Sigmoid colon (tissue), 7 donors: ENCODE measurements at places on chromosomes 2 and 18. TPM values are rescaled to one million over a fixed set of nuclear protein-coding genes. Genes with fewer than 3 reads are reported as not detected.

IL1B gene
- 0.66 TPM for total RNA-seq

DNA sequence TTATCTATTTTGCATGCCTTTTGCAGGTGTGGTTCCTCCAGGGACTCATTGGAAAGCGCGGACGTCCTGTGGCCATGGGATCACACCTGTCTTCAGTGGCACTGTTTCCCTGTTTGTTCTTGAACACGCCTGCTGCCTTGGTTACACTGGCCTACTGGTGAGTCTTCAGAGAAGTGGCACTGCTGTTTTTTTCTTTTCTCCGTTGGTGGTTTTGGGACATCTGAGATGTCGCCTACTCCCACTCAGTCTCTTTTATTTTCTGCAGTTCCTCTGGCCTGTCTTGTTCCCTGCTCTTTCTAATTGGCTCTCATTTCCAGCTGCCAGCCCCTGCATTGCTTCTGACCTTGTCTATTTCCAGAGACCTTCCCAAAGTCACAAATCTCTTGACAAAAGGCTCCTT is 35.7 kb upstream of the POU3F3 start:
- H3K27me3 ChIP-seq, result no peaks in the 10 kb centered on the region
- H3K4me1 ChIP-seq, result no peaks in the 10 kb centered on the region
- no peak overlapping the region for H3K27ac ChIP-seq
- DNase-seq, result no peak
- H3K36me3 ChIP-seq, result no peaks in the 10 kb centered on the region

DNA sequence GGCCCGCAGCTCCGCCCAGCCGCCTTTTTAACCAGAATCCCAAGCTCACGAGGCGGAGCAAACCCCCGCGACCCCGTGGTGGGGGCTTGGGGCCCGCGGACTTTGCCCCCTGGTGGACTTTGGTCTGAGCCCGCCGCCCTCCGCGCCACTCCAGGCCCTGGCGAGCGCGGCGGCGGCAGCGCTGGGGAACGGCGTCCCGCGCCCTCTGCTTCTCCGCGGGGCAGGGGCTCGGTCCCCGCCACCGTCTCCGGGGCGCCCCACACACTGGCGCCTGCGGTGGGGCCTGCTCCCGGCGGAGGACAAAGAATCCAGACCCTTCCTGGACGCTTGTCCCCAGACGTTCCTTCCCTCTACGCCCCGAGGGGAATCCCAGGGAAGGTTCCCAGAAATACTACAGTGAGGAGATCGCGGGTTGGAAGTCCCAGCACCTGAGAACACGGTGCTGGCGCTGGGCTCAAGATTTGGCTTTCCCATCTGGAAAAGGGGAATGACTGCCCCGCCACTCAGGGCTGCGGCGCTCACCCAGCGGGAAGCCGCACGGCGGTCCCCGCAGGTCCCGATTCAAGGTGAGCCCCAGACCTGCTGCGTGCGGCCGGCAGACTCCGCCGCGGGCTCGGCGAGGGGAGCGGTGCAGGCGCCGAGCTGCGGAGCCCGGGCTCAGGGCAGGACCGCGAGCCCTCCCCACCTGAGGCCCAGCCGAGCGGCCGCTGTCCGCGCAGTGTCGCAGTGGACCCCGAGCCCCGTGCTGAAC is at the start of gene HAAO:
Gene HAAO (minus strand): TSS at position 1 of the 751 bp plus-strand sequence. CDS start 47 bp downstream, outside the sequence.
- no peaks in the 10 kb centered on the region for H3K27me3 ChIP-seq
- DNase-seq, result peak; percentile 59
- H3K4me3 ChIP-seq, result peak within 1 kb of the TSS; percentile 45

DDX1 gene
- total RNA-seq, result 85.4 TPM

GRCh38 chr2:219209236-219210195 is 2.9 kb downstream of the ZFAND2B start:
- peak; percentile 63 for DNase-seq
- H3K4me1 ChIP-seq, result peaks cover 22% of the 10 kb centered on the region
- no peaks in the 10 kb centered on the region for H3K27me3 ChIP-seq
- no peak overlapping the region for H3K27ac ChIP-seq
- peaks cover 58% of the 10 kb centered on the region for H3K36me3 ChIP-seq
- no peak overlapping the region for H3K4me3 ChIP-seq

DNA sequence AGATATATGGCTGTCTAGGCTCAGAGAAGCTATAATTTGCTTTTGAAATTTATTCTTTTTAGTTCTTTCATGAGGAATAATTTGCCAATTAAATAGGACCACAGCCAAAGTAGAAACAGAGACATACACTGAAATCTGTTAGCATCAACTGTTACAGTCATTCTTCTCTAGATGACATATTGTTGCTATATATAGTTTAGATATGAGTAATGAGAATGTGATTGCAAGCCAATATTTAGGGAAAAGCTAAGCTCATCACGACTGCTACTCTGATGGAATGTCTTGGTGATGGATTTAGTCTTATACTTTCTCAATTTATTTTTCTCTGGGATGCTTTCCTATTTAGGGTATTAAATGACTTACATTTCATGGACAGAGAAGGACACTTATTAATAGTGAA is 259.1 kb downstream of the LNPK start:
- no peaks in the 10 kb centered on the region for H3K36me3 ChIP-seq
- no peak for DNase-seq
- no peaks in the 10 kb centered on the region for H3K4me1 ChIP-seq
- no peak overlapping the region for H3K4me3 ChIP-seq

TBC1D8 gene
- 12.8 TPM for total RNA-seq

GRCh38 chr2:40130251-40130994 is 321.5 kb downstream of the SLC8A1 start:
- no peak overlapping the region for H3K4me3 ChIP-seq
- H3K4me1 ChIP-seq, result peaks cover 34% of the 10 kb centered on the region
- peak overlapping the region; percentile 77 for H3K27ac ChIP-seq
- no peak for DNase-seq
- no peaks in the 10 kb centered on the region for H3K36me3 ChIP-seq

GRCh38 chr2:238190445-238190844 is 13.1 kb downstream of the ILKAP start:
- H3K27ac ChIP-seq, result no peak overlapping the region
- no peak overlapping the region for H3K4me3 ChIP-seq
- no peaks in the 10 kb centered on the region for H3K4me1 ChIP-seq

- H3K27me3 ChIP-seq, result no peaks in the 10 kb centered on the region
- H3K36me3 ChIP-seq, result no peaks in the 10 kb centered on the region
- H3K4me3 ChIP-seq, result no peak overlapping the region
- no peaks in the 10 kb centered on the region for H3K4me1 ChIP-seq
- no peak overlapping the region for H3K27ac ChIP-seq
Observed at GRCh38 chr2:20838016-20838415, 15.1 kb upstream of the LDAH start.

WNT6 gene
- 3.3 TPM for total RNA-seq

GAREM2 gene
- 1.1 TPM for total RNA-seq

ZAP70 gene
- total RNA-seq, result 4.3 TPM

- no peak for DNase-seq
- no peaks in the 10 kb centered on the region for H3K27me3 ChIP-seq
- H3K36me3 ChIP-seq, result no peaks in the 10 kb centered on the region
- H3K27ac ChIP-seq, result no peak overlapping the region
- H3K4me1 ChIP-seq, result no peaks in the 10 kb centered on the region
Observed at GRCh38 chr18:34959989-34960388, 81.2 kb upstream of the MAPRE2 start.

PHOSPHO2 gene
- 5.8 TPM for total RNA-seq

GRCh38 chr18:60784161-60784560 is 411.6 kb upstream of the MC4R start:
- no peaks in the 10 kb centered on the region for H3K36me3 ChIP-seq
- no peaks in the 10 kb centered on the region for H3K27me3 ChIP-seq
- no peak overlapping the region for H3K27ac ChIP-seq
- H3K4me3 ChIP-seq, result no peak overlapping the region
- no peaks in the 10 kb centered on the region for H3K4me1 ChIP-seq

DNA sequence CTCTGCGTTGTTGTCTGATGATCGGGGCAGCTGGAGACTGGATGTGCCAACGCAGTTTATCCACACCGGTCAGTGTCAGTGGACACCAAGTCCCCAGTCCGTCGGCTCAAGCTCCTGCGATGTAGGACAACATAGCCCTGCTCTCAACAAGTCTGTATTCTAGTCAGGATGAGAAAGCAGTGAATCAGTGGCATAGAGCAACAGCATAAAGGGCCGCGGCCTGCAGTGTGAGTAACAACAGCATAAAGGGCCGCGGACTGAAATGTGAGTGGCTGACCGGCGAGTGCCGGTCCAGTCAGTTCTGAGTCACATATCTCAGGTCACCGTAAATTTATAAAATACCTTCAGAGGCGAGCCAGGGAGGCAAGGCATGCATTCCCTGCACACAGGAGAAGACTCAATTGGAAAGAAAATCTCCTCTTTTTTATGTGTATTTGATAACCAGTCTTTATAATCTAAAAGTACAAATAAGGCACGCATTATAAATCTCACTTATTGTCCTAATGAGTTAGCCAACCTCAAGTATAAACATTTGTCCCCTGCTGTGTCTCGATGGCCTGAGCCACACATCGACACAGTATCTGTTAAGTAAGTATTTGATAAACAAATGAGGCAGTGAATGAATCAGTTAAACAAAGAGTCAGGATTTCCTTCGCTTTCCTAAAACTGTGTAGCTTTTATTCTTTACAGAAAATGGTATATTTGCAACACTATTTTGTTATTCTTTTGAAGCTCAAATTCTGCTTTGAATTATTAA is 33.8 kb upstream of the NFATC1 start:
- no peak for DNase-seq
- H3K27me3 ChIP-seq, result no peaks in the 10 kb centered on the region
- no peak overlapping the region for H3K4me3 ChIP-seq
- H3K4me1 ChIP-seq, result no peaks in the 10 kb centered on the region

DNA sequence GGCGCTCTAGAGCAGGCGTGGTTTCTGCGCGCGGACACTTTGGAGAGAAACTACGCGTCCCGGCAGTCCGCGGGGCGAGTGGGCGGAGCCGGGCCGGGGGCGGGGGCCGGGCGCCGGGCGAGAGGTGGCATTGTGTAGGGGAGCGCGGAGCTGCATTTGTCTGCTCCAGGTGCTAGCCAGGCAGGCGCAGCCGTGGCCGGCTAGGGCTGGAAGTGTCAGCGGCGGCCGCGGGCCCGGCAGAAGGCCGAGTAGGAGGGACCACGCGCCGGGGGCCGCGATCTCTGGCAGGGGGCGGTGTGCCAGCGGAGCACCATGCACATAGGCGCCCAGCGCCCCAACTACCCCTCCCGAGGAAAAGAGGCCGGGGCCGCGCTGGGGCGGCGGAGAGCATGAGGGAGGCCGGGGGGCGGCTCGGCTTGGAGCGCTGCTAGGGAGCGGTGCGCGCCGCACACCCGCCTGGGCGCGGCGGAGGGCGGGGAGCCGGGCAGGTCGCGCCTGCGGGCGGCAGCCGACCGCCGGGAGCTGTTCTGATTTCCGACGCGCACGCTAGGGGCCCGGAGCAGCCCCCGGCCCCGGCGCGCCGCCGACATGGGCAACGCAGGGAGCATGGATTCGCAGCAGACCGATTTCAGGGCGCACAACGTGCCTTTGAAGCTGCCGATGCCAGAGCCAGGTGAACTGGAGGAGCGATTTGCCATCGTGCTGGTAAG is at the start of gene FMNL2:
Gene FMNL2 (plus strand): TSS at position 159 of the 710 bp plus-strand sequence.
- DNase-seq, result peak; percentile 91
- no peaks in the 10 kb centered on the region for H3K36me3 ChIP-seq
- H3K4me3 ChIP-seq, result peak within 1 kb of the TSS; percentile 74
- peaks cover 38% of the 10 kb centered on the region for H3K4me1 ChIP-seq
- peak within 1 kb of the TSS; percentile 87 for H3K27ac ChIP-seq

GRCh38 chr2:171515672-171516298 is 6.5 kb upstream of the CYBRD1 start:
- H3K4me1 ChIP-seq, result no peaks in the 10 kb centered on the region
- H3K36me3 ChIP-seq, result no peaks in the 10 kb centered on the region
- no peak overlapping the region for H3K4me3 ChIP-seq
- no peak overlapping the region for H3K27ac ChIP-seq

DNA sequence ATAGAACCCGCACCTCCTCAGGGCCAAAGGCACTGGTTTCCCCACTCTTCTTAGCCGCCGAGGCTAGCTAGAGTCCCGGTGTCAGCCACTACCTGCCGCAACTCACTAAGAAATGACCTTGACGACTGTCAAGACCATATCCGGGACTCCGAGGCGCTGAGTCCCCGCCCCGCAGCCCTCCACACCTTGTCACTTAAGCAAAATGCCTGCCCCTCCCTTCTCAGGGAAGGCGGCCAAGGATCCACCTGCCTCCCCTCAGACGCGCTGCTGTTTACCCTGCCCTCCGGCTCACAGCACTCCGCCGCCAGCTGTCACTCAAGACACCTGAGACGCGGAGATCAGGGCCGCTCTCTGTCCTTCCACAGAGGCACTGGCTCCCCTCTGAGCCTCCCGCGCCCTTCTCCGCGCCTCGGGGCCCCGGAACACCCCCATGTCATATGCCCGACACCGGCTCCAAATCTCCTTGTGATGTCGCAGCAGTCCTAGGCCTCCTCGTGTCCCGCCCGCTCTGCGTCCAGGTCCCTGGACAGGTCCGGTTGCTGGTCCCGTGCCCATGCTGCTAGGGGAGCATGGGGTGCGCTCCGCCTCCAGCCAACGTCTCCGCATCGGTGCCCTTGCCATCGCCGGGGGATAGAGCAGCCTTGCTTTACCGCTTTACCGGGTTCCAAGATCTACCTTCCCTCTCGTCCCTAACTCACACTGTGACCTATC is 32.5 kb upstream of the REG3G start:
- H3K4me3 ChIP-seq, result peak overlapping the region; percentile 30
- DNase-seq, result no peak
- no peaks in the 10 kb centered on the region for H3K4me1 ChIP-seq
- no peaks in the 10 kb centered on the region for H3K36me3 ChIP-seq
- H3K27ac ChIP-seq, result no peak overlapping the region

DNA sequence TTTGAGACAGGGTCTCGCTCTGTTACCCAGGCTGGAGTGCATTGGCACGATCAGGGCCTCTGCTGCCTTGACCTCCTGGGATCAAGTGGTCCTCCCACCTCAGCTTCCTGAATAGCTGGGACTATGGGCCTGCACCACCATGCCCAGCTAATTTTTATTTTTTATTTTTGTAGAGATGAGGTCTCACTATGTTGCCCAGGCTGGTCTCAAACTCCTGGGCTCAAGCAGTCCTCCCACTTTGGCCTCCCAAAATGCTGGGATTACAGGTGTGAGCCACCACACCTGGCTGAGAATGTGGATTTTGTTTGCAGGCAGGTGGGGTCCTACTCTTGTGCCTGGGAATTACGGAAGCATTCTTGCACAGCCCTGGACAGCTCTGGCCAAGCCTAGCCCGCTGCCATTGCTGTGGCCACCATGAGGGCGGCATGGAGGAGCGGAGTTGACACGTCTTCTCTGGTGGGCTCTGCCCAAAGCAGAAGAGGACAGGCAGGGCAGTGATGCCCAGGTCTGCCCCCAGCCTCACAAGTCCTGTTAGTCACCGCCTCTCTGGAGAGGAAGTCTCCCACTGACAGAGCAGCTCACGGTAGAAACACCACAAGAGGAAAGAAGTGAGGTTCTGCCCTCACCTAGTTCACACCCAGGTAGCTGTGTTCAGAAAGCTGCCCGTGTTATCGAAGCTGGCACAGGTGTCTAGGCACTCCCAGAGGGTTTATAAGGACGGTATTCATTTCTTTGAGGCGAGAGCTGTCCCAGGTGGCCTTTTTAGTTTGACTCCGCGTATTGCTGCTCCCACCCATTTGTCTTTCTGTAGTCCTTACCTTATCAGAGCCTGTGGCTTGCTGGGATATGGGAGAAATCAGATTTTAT is 46.2 kb downstream of the ARMC9 start:
- H3K27ac ChIP-seq, result no peak overlapping the region
- H3K36me3 ChIP-seq, result peaks cover 3% of the 10 kb centered on the region
- no peak for DNase-seq
- no peaks in the 10 kb centered on the region for H3K27me3 ChIP-seq
- H3K4me3 ChIP-seq, result no peak overlapping the region
